ENCODE measurements at places on chromosomes 12 and 14. TPM values are rescaled to one million over a fixed set of nuclear protein-coding genes. Genes with fewer than 3 reads are reported as not detected.
A peak's percentile ranks its signal among the peaks of the same experiment; 100 is the strongest.

GRCh38 chr12:62078020-62078419, 182.2 kb upstream of the USP15 start:
- H3K36me3 ChIP-seq, result no peaks in the 10 kb centered on the region
- no peak overlapping the region for H3K27ac ChIP-seq
- no peak overlapping the region for H3K4me3 ChIP-seq
- H3K27me3 ChIP-seq, result peaks cover 30% of the 10 kb centered on the region

GRCh38 chr14:74682169-74682952, 30.5 kb downstream of the AREL1 start:
- H3K36me3 ChIP-seq, result peaks cover 72% of the 10 kb centered on the region
- no peak for DNase-seq
- H3K27ac ChIP-seq, result peak overlapping the region; percentile 24
- H3K27me3 ChIP-seq, result no peaks in the 10 kb centered on the region

DNA sequence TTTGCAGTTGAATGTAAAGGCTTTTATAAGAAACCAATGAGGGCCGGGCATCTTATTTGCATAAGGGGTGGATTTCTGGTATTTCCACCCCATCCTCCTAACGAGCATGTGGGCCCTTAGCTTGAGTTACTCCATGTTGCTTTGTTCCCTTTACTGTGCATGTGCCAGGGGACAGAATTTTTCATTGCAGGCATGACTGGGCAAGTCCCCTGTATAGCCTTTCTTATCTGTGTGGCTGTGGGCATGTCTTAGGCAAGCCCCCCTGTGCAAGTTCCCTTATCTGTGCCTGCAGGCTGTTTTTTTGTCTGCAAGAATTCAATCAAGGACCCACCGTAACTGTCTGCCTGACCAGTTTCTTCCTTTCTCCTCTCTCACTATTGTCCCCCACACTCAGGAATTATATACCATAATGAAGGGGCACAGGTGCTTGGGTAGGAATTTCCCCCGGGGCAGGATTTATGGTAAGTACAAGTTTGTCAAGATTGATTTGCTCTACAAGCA, 152.2 kb upstream of the CNOT2 start:
- H3K36me3 ChIP-seq, result no peaks in the 10 kb centered on the region
- H3K4me1 ChIP-seq, result peaks cover 6% of the 10 kb centered on the region
- no peak for DNase-seq
- no peaks in the 10 kb centered on the region for H3K27me3 ChIP-seq
- H3K27ac ChIP-seq, result no peak overlapping the region

CDCA4 gene
- 65.1 TPM for total RNA-seq

- no peak overlapping the region for H3K4me3 ChIP-seq
- no peak overlapping the region for H3K27ac ChIP-seq
- H3K27me3 ChIP-seq, result no peaks in the 10 kb centered on the region
- no peaks in the 10 kb centered on the region for H3K36me3 ChIP-seq
Observed at GRCh38 chr12:67630373-67631088, 18.0 kb upstream of the DYRK2 start.

SLC6A15 gene
- 4.9 TPM for total RNA-seq

SAMD15 gene
- 5.7 TPM for total RNA-seq

AQP6 gene
- 0.20 TPM for total RNA-seq

- no peak for DNase-seq
- H3K27ac ChIP-seq, result no peak overlapping the region
- peaks cover 18% of the 10 kb centered on the region for H3K4me1 ChIP-seq
Observed at GRCh38 chr12:65637774-65638173, 186.5 kb upstream of the HMGA2 start.

DNA sequence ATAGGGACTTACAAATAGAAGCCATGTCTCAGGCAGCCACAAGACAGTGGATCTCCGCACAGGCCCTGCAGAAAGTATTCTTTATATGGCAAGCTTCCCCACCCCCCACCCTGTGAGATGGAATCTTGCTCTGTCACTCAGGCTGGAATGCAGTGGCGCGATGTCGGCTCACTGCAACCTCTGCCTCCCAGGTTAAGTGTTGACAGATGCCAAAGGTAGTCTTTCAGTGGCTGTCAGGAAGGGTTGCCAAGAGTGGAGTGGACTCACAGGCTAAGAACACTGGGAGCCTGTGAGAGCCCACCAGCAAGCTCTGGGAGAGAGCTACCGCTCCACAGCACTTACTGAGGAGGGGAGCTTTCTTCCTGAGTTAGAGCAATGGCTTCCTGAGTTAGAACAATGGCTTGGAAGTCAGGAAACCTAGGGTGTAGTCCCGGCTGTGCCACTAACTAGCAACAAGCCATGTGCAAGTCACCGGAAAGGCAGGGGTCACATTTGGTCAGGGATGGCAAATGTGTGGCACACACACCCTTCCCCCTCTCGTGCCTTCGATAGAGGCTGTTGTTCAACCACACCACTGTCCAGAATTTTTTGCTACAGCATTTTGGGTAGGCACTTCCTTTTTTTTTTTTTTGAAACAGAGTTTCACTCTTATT, 2.6 kb downstream of the RNASE1 start:
- no peaks in the 10 kb centered on the region for H3K27me3 ChIP-seq
- DNase-seq, result peak; percentile 73
- H3K4me1 ChIP-seq, result peaks cover 10% of the 10 kb centered on the region
- H3K27ac ChIP-seq, result peak overlapping the region; percentile 86
- no peaks in the 10 kb centered on the region for H3K36me3 ChIP-seq

DNA sequence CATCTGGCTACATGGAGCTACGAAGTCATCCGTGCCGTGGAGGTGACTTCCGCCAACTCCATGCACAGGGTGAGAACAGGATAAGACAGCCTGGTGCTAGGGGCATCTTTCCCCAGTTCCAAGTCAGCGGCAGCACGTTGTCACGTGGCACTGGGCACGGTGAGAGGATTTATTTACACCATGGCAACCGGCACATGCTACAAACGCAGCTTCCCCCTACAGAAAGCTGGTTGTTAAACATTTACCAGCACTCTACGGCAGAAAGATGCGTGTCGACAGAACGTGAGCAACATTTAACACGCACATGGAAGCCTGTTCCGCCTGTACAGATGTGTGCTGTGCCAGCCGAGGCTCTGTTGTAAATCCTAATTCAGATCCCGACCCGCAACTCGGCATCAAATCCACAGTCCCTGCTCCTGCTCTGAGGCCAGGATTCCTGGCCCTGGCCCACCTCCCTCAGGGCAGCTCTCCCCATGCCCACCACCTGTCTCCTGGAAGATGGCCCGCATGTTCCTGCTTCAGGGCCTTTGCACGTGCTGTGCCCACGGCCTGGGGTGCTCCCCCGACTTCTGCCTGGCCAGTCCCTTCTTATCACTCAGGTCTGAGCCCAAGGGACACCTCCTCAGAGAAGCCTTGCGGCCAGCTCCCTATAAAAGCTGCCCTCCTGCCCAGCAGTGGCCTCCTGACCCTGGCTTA, 114.1 kb downstream of the RFLNA start:
- no peak overlapping the region for H3K4me3 ChIP-seq
- H3K27me3 ChIP-seq, result no peaks in the 10 kb centered on the region
- H3K4me1 ChIP-seq, result no peaks in the 10 kb centered on the region

DNA sequence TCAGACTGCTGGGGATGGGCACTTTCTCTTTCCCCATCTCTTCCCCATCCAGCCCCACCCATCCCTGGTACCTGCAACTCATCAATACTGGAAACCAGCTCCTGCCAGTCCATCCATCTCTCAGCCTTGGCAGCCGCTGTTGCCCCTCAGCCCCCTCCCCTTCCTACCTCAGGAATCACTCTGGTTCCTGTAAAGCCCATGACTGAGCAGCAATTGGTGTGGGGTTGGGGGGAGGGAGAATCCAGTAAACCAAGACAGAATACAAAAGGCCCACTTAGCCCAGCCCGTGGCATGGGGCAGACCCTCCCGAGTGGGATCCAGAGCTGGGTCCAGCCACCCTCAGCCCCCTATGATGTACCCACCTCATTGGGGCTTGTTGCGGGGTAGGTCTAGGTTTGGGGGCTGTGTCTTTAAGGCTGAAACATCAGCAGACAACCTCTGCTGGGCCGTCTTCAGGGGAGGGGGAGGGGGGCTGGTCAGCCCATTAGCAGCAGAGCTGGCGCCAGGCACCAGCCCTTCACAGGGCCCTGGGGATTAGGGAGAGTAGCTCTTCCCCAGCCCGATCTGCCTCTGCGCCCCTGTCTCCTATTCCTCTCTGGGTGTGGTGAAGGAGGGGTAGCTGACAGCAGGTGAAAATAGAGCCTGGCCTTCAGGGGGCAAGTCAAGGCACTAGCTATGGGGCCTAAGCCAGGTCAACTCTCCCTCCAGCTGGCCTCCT, 702 bp upstream of the PRPH start:
- peak; percentile 69 for DNase-seq
- peaks cover 70% of the 10 kb centered on the region for H3K27me3 ChIP-seq
- no peaks in the 10 kb centered on the region for H3K4me1 ChIP-seq
- no peak overlapping the region for H3K4me3 ChIP-seq
- no peaks in the 10 kb centered on the region for H3K36me3 ChIP-seq
- no peak overlapping the region for H3K27ac ChIP-seq
